ENCODE measurements at places on chromosomes 4 and X.

GRCh38 chr4:151862766-151863165, 102.0 kb upstream of the GATB start:
- DNase-seq, result no peak

- no peak for DNase-seq
Measured at GRCh38 chr4:73814679-73815078, 21.8 kb upstream of the CXCL6 start.

DNA sequence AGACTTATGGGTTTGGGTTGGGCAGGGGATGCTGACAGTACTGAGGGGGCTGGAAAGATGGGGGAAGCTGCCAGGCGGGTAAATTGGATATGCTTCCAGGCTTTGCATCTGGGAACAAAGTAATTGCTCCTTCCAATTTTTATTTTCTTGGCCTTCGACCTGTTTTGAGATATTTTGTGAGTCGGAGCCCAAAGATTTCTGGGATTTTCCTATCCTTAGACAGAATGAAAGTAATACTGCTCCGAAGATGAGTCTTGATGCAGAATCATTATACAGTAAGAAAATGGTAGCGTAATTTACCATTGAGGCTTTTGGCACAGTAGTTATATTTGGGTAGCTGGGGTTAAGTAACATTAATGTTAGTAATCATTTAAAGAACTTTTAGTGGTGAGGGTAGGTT, 1.4 kb downstream of the SMARCA5 start:
- no peak for DNase-seq

GRCh38 chr4:152545088-152545487, 9.2 kb upstream of the FBXW7 start:
- no peak for DNase-seq

DNA sequence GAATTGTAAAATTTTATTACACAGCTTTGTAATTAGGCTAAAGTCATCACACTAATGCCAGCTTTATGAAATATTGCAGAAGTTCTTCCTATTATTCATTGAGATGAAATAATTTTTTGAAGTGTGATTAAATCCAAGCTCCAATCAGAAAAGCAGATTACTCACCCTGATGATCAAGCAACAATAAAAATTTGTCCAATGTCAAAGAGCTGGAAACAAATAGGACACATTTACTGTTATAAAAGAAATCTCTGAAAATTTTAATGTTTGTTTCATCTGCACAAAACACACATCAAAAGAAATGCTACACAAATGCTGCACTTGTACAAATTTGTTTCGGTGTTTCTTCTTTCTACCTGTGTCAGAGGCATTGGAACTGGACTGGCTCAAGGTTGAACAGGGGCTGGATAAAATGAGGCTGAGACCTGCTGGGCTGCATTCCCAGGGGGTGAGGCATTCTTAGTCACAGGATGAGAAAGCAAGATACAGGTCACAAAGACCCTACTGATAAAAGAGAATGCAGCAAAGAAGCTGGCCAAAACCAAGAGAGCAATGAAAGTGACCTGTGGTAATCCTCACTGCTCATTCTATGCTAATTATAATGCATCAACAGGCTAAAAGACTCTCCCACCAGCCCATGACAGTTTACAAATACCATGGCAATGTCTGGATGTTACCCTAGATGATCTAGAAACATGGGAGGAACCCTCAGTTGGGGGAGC, 78.3 kb downstream of the GASK1B start:
- no peak for DNase-seq

DNA sequence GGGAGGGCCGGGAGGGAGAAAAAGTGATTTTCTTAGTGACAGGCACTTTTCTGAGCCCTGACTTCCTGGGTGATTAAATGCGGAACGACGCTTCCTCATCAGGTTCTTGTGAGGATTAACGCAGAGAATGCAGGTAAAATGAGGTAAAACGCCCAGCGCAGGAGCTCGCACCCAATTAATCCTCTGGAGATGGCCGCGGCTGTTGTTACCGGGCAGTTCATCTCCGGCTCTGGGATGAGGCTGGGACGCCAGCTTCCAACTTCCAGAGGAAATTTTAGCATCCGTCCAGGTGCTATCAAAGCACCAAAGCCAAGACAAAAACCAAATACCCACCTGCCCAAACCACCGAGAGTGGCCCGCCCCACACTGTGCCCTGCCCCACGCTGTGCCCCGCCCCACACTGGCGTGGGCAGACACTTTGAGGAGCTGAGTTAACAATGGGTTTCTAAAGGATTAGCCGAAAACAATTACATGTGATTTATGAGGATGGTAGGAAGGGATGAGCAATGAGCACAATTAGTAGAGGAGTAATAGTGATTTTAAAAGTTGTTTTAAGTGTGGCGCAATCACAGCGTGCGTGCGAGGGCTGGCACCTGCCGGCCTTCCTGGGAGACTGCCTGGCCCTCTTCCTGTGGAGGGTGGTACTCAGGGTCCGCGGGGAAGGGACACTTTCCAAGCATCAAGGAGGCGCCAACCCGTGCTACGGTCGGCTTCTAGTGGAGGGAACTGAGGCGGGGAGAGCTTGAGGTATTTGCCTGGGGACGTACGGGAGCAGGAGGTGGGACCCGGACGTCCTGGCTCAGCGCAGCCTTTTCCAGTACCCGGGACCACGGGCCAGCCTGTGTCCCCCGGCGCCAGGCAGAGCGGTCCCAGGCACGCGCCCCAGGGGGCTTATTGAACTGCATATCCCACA, 41.6 kb upstream of the ADRA2C start:
- DNase-seq, result no peak

GRCh38 chr4:102230194-102230593, 115.1 kb downstream of the SLC39A8 start:
- DNase-seq, result no peak

GRCh38 chr4:76078033-76078613, 3.6 kb downstream of the ART3 start:
- no peak for DNase-seq

DNA sequence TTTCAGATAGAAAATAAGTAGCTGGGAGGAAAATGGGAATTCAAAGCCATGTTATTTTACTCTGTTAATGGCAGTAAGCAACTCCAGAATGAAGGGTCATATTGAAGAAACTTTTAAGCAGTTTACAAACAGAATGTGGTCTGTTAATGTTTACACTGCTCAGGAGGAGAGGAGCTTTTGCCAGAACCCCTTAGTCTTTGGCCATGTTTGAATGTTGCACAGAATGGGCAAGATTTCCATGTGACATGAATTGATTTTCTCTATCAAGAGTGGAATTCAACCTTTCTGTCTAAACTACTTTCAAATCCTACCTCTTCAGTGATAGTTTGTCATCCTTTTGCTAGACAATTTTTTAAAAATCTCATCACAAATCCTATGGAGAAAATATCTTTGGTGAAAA, 115.8 kb upstream of the DGKK start:
- no peak for DNase-seq

GRCh38 chr4:169993531-169993930, 32.7 kb downstream of the MFAP3L start:
- DNase-seq, result no peak

DNA sequence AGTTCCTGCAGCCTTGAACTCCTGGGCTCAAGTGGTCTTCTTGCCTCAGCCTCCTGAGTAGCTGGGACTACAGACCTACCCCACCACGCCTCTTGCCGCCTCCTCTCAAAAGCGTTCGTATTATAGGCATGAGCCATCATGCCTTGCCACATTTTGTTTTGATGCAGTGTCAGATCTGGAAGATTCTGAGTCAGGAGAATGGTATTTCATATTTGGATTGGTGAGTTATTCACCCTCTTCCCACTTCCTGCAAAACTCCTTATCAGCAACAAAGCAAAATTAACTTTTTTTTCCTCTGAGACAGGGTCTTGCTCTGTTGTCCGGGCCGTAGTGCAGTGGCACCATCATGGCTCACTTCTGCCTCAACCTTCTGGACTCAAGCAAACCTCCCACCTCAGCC, 29.6 kb downstream of the REST start:
- no peak for DNase-seq

All from NCI-H146 (cell line).